Activated B cell treated with CpG ODN at 0.5 μM for 24 hours (primary cell): ENCODE measurements at places on chromosomes 5 and 9. TPM values are rescaled to one million over a fixed set of nuclear protein-coding genes. Genes with fewer than 3 reads are reported as not detected.

PSD2 gene
- not detected in 2 replicates for total RNA-seq

GRM6 gene
- total RNA-seq = not detected in 2 replicates

DND1 gene
- 2.6 and 3.4 TPM in 2 replicates for total RNA-seq

- no peak for DNase-seq
Measured at GRCh38 chr5:102971676-102972293, 148.2 kb downstream of the GIN1 start.

GRCh38 chr5:142420561-142421227, 95.9 kb upstream of the SPRY4 start:
- no peak for DNase-seq

GRCh38 chr5:133497608-133498348, 114.6 kb downstream of the FSTL4 start:
- DNase-seq = no peak

DNA sequence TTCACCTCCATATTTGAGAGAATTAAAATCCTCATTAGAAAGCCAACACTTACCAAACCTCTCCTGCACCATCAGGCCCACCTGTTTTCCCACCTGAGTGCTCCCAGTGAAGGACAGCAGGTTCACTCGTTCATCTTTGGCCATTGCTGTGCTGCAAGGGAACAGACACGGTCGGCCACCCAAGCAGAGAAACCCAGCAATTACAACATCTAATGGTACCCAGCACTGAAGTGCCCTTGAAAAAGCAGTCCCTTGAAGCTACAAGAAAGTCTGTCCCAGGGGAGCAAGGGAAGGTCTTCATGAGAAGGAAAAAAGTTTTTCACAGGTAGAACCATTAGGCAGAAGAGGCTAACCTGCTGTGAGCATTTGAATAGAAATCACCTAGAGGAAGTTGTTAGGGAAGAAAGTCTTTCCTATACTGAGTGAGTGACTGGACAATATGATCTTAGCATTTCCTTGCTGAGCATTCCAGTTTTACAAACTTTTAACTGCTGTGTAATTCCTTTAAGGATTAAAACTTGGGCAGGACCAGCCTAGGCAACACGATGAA, 26.7 kb downstream of the ALDH7A1 start:
- DNase-seq = no peak

DNA sequence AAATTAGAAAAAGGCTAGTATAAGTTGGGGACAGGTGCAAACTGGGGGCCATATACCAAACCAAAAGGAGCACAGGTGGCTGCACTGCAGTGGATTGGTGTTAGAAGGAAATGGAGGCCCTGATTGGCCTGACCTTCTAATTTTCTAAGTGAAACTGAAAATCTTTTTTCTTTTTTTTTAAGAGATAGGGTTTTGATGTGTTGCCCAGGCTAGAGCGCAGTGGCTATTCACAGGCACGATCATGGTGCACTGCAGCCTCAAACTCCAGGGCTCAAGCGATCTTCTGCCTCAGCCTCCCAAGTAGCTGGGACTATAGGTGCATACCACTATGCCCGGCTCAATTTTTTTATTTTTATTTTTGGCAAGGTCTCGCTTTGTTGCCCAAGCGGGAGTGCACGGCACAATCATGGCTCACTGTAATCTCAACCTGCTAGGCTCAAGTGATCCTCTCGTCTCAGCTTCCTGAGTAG, 9.8 kb upstream of the CCDC69 start:
- DNase-seq = no peak

DNA sequence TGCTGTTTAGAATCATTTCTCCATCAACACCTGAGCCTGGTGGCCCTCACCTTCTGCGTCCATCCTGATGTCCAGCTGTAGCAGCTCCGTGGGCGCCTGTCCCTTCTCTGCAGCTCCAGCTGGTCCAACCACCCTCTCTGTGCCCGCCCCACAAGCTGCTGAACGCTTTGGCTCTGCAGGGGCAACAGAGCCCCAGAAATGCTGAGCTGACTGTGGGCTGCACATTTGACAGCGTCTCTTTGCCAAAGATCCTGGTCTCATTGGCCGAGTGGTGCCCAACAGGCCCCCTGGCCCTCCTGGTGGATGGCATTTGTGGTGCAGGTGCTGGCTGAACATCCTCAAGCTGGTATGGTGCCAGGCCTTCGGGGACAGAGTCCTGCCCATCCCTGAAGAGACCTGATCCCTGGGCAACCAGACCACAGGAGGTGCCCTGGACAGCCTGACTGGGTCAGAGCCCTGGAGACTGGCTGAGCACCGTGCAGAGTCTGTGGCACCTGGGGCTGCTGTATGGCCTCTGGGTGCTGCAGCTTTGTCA, 25.3 kb upstream of the CEP72 start:
- no peak for DNase-seq

DNA sequence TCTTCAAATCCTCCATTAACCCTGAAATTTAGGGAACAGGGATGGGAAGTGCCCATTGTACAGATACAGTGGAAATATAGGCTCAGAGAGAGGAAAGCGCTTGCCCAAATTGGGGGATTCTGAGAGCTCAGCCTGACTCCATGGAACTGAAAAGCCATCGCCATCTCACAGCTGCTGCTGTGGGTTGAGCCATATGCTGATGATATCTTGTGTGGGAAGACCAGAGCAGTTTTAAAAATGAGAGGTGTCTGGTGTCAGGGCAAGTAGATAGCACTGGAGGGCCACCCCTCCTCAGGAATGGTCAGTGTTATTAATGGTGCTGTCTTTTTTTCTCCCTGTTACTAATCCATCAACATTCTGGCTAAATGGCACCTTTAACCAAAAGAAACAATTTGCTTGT, 50.9 kb upstream of the C5orf58 start:
- DNase-seq = no peak

DNA sequence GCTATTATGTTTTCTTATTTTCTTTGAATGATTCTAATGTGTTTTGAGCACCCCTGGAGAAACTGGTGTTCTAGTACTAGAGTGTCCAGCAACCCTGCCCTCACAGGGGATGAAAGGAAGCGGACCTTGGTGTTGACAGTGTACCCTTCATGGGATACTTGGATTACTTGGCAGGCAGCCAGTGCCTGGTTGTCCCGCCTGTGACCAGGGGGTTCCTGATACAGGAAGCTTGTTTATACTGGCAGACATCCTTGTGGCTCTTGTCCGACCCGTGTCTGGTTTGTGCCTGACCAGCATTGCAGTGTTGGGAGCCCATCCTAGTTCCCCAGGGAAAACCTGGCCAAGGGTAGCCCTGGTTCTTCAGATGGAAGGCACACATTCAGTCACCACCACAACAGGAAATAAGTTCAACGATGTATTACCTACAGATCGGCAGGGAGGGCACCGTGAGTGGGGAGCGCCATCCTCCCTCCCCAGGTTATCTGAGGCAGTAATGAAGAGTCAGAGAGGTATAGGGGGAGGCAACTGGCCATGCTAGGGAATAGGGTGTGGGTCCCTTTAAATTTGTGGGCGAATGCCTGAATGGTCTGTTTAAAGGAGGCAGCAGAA, 47.3 kb downstream of the CACNA1B start:
- DNase-seq = no peak

DNA sequence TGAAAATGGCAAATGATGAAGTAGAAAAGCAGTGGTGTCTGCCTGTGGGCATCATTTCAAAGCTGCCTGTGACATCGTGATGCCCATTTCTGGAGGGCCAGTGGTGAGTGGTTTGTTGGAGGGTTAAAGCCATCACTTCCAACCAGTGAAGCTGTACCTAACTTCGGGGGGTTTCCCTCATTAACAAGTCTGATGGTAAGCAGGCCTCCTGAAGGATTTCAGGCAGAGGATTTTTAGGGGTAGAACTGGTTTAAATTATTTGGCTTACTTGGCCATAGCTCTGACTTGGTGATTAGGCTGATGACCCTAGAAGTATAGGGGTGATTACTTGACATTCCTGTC, 10.7 kb downstream of the TNFAIP8 start:
- no peak for DNase-seq

DNA sequence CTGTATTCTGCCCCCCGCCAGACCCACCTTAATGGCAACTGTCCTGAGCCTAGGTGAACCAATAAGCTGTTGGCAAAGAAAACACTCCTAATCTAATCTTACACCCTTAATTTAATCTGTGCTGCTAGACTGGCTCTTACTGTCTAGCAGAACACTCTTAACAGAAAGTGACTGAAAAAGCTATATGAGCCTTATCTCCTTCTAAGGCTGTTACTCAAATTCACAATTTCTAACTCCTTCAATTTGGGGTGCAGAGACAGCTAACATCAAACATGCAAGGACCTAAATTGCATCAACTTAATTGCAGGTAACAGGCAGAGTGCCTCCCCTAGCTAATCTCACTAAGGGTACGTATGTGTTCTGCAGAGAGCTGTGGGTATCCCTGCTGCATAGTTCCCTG, 49.5 kb upstream of the MAP1B start:
- DNase-seq = no peak

DNA sequence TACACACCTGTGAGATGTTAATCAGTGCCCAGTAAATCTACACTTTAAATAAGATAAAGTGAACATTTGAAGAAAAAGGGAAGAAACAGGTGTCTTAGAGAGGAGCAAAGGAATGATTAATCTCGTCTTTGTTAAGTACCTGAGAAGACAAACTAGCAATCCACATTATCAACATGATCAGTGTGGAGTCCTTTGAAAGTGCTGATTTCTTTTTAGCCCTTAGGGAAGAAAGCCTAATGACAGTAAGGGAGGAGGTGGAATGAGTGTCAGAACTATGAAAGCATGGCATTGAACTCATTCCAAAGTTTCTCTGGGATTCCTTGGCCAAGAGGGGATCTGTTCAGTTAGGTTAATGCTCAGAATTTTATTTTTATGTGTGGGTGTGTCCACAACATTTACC, 1109.0 kb upstream of the ACO1 start:
- DNase-seq = no peak

GRCh38 chr9:110356639-110357395, 19.2 kb upstream of the TXNDC8 start:
- no peak for DNase-seq

- DNase-seq = no peak
Measured at GRCh38 chr5:152593388-152593787, 188.3 kb upstream of the NMUR2 start.

- no peak for DNase-seq
Measured at GRCh38 chr9:113158446-113158845, 7.6 kb downstream of the SLC31A2 start.

GRCh38 chr5:135194573-135195269, 160.7 kb upstream of the PITX1 start:
- no peak for DNase-seq

DNA sequence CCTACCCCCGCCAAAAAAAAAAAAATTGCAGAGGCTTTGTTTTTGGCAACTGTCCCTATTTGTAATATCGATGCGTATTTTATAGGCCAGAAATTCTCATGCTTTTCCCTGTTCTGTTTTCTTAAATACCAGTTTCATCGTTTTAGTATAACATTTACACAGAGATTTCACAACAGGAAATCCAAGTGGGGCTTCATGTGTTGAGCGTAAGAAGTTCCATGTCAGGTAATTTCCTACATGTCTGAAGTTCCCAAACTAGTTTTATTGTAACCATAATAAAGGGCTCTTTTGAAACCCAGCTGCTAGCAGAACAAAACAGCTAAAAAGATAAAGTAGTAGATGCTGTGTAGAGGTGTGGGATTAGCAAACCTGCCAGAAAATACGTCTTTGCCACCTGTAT, 4.2 kb downstream of the SMC5 start:
- no peak for DNase-seq

DNA sequence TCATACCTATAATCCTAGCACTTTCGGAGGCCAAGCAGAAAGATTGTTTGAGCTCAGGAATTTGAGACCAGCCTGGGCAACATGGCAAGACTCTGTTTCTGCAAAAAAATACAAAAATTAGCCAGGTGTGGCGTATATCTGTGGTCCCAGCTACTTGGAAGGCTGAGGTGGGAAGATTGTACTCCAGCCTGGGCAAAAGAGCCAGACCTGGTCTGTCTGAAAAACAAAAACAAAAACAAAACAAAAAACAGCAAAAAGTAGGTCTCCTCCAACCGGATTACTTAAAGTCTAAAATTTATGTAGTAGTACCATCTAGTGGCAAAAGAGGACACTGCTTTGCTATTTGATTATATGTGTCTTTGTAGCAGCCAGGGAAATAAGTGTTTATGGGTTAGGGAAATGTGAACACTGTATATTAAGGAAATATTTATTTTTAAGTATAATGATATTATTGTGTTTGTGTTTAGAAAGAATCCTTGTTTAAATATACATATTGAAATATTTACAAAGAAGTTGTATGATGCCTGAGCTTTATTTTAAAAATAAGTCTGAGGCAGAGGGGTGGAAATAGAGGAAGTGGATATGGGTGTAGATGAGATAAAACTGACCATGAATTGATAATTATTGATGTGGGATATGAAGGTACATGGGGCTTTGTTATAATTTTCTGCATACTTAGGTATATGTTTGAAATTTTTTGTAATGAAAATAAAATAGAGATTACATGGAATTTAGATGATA, 20.0 kb downstream of the APC start:
- DNase-seq = no peak

DNA sequence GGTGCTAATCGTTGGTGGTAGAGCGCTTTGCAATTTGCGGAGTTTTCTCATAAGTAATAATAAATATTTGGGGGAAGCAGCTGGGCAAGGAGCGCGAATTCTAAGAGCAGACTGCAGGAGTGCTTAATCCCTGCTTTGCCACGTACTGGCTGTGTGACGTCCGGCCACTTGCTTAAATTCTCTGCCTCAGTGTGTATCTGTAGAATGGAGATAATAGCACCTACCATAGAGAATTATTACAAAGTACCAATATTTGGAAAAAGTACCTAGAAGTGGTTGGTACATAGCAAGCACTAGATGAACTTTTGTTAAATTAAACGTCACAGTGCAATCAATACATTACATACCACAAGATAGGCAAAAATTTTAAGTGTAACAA, 598 bp upstream of the TMED7 start:
- DNase-seq = no peak

GRCh38 chr9:131811405-131811804, 71.5 kb upstream of the RAPGEF1 start:
- DNase-seq = no peak

DNA sequence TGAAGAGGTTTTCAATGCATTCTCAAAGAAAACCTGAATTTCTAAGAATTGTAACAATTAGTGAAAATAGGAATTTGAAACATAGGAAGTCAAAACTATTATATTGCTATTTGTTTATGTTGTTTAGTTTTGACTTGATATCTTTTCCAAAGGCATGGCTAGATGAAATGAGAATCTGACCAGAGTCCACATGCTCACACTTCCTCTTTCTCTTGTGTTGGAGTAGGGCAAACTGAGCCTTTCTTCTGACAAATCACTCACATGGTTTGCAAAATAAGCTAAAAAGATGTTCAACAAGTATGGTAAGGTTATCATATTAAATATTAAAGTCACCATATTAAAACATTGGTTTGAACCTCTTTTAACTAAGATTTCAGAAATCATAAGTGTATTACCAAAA, 512.6 kb downstream of the ISL1 start:
- no peak for DNase-seq
